ENCODE measurements at places on chromosomes 11 and 22.

- DNase-seq: peak; percentile 41
Measured at GRCh38 chr11:110430267-110431050, 711 bp downstream of the FDX1 start.

GRCh38 chr11:128738942-128739341 lies 45.1 kb downstream of the FLI1 start:
- no peak for DNase-seq

DNA sequence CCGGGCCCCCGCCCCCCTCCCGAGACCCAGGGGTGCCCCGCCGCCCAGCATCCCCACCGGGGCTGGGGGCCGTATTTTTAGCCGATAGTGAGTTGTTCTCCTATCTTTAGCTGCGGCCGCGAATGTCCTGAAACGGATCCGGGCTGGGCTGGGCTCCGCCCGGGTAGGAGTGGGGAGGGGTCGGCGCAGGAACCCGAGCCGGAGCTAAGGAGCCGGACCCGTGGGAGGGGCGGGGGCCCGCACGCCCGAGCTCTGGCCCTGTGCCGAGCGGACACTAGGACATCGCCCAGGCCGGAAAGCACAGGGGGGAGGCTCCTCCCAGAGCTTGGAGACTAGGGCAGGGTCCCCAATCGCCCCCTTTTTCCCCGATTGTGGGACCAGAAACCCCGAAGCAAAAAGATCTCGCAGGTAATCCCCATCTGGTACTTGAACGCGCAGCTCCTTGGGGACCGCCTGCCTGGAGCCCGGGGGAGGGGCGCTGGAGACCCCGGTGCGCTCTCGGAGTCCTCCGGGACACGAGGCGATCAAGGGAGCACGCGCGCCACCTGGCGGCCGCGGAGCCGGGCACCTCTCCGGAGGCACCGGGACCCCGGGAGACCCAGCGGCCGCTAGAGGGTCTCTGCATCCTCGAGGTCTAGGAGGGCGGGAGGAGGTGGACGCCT lies 669 bp downstream of the CDC42EP2 start:
- DNase-seq: peak; percentile 79

- no peak for DNase-seq
Measured at GRCh38 chr11:5043380-5043779, 2.9 kb upstream of the OR52J3 start.

DNA sequence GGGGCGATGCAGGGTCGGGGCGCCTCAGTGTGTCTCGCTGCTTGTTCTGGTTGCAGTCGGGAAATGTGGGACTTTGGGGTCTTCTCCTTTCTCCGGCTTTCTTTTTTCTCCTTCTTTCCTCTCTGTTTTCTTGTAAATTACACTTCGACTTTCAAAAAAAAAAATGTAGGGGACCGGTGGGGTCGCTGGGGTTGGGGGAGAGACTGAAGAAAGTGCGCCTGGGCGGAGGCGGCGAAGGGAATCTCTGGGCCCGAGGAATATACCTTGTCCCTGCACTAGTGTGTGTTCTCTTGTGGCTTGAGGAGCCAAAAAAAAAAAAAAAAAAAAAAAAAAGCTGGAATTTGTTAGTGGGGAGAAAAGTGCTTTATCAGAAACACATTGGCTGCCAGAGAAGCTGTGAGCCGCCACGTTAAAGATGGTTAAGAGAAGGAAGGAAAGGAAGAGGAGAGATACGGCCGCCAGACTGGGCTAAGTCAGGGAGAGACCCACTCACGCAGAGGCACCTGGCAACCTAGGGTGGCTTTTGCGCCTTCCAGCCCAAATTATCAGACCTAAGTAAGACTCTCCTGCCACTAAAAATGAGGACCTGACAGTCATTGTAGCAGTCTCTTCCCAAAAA lies 8.4 kb upstream of the FLI1 start:
- DNase-seq: no peak

DNA sequence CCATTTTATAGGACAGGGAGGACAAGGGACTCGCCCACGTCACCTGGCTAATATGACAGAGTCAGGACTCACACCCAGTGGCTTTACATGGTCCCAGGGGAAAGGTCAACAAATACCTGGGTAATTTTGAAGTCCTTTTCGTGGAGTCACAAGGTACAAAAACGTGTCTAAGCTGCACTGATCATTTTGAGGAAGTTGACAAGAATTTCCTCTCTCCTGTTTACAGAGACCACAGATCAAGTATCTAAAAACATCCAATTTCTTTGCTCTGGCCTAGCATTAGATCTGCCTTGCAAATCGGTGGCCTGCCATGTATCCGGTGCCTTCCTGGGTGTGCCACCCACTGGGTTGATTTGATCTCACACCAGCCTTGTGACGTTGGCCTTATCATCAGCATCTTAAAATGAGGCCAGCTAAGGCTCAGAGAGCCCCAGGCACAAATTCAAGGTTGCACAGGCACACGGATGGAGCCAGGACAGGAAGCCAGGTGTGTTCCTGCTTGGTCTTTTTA lies 17.6 kb downstream of the GDPD5 start:
- DNase-seq: peak; percentile 57

DNA sequence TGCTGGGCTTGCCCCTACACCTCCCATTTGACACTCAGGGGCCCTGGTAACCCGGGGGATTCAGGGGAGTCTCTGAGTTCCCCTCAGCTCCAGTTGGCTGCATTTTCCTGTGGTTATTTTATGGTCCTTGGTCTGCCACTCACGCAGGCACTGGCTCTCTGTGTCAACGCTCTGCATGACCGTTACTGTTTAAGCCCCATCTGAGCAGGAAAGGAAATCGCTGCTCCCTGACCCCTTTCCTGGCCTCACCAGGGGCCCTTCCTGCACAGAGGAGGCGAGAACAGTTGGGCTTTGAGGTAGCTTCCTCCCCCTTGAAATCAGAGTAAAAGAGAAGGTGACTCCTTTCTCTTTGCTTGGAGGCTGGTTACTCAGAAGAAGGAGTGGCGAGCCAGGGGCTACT lies 2.4 kb downstream of the C1QTNF4 start:
- peak; percentile 24 for DNase-seq

DNA sequence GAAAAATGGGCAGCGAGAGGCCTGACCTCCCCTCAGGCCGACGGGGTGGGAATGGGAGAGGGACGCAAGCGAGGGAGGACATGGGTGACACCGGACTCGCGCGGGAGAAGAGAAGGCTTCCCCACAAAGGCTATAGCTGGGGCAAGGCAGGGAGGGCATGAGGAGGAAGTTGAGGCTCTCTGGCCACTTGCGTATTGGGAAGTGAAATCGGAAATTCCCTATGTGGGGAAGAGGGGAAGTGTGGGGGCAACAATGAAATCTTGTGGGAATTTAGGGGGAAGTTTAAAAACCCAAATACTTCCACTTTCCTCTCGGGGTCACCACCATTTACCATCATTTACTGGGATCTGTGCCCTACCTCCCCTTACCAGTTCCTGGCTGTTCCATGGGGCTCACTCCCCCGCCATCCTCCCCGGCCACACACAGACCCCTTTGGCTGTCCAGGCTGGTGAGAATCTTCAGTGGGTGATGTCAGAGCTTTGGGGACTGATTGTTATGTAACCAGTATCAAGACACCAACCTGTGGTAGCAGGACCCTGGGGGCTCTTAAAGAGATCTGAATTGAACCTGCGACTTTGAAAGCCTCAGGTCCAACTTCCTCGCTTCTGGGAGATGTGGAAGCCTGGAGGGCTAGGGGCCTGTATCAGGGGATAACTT lies 951 bp upstream of the EHD1 start:
- DNase-seq: no peak

- DNase-seq: peak; percentile 96
Measured at GRCh38 chr11:65329944-65330403, 3.7 kb upstream of the DPF2 start.

DNA sequence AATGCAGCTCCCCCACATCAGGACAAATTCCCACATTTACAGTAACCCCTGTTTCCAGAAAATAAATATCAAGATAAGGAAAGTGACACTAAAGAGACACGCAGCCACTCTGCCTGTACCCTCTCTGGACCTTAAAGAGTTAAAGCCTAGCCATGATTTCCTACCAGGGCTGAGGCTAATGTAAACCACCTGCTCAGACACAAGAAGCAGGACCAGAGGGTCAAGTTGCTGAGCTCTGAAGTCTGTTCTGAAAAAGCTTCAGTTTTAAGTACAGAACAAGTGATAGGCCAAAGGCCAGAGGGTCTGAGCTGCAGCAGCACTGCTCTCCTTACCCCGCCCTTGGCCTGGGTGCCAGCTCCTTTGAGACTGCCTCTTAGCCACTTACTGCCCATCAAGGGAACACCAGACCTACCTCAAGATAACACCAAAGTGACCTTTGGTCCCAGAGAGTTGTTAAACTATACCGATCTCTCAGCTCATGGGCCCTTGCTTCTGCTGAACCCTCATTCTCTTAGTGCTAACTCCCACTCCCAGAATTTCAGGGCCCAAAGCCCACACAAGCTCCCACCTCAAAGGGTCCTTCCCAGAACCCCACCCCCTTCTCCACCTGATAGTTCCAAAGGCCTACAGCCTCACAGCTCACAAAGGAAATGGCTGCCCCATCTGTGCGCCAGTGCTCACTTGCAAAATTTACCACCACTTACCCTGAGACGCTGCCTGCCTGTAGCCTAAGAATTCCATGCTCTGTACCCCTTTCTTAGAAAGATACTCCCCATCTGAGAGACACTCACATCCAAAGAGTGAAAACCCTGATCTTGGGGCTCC lies 40.5 kb downstream of the IL18BP start:
- DNase-seq: no peak

GRCh38 chr11:85776951-85777602 lies 33.9 kb downstream of the SYTL2 start:
- no peak for DNase-seq

- peak; percentile 73 for DNase-seq
Measured at GRCh38 chr22:23521441-23522113, 58.5 kb downstream of the IGLL1 start.

DNA sequence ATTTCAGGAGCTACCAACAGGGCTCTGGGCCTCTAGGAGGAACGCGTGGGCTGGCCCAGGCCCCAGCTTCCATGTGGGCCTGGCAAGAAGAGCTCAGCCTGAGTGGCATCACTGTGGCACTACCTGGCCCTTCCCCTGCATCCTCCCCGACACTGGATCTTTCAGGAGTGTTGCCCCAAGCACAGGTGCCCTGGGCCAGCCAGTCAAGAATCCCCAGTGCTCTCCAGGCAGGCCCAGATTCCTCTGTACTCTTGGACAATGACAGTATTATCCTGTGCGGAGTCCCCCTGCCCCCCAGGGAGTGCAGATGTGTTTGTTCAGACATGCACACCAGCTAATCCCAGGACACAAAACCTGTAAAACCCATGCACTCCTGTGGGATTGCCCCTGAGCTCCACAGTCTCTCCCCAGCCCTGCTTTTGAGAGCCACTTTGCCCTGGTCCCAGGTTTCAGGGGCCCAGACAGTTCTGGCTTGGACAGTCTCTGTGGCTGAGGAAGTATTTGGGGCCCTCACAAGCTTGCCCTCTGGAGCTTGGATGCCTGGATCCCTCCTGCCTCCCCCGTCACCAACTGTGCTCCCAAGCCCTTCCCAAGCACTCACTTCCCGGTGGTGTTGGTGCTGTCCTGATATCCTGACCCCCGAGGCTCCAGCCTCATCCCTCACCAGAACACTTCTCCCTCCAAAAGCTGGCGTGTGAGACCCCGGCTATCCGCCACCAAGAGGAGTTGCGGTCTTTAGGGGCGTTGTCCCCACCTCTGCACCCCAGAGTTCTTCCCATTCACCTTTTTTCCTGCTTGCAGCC lies 39.9 kb downstream of the KCNC1 start:
- no peak for DNase-seq

- no peak for DNase-seq
Measured at GRCh38 chr11:129331217-129331616, 44.4 kb upstream of the BARX2 start.

DNA sequence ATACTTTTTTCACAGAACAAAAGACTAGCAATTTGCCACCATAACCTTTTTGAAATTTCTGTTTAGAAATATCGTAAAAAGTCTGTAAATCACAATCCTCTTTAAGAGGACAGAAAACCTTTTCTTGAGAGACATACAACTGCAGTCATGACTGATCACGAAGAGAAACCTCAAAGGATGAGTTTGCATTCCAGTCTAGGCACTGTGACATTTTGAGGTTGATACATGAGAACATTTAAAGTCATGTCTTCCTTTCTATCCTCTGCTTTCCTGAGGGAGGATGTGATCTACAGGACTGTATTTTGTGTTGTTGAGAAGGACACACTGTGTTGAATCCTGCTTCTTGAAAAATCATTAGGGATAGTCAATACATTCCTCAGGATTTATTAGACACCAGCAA lies 476.7 kb upstream of the CCDC179 start:
- DNase-seq: no peak

- peak; percentile 19 for DNase-seq
Measured at GRCh38 chr11:133919330-133920108, 37.2 kb downstream of the IGSF9B start.

DNA sequence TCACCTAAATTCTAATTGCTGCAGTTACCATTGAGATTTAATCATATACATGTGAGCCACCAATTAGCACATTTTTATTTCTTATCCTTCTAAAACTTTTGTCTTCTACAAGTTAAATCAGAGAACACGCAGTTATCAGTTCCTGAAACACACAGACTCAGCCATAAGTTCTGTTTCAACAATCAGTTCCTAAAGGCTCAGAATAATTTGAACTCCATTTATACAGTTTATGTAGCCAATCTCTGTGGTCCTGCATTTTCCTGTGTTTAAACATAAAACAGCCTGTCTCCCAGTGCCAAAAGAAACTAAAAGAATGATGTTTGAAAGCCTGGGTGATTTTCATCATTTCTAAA lies 2.9 kb downstream of the PLAAT3 start:
- DNase-seq: no peak

- DNase-seq: no peak
Measured at GRCh38 chr22:35470903-35471321, 69.7 kb upstream of the RASD2 start.

DNA sequence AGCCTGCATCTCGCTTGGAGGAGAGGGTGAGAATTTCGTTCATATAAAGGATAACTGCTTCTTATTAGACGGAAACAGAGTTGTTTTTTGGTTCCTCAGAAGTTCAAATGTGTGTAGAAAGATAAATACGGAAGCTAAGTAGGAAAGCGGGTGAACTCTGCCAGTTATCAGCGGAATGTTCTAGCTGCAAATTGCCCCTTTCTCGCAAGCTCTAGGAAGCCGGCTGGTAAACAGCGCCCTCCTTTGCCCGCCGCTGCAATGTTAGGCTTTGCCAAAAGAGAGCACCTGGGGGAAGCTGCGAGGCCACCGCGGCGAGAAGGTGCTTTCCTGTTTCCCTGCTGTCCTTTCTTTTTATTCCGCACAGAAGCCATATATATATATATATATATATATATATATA lies 67.0 kb downstream of the IGLL5 start:
- peak; percentile 74 for DNase-seq

GRCh38 chr22:17589810-17590375 lies 26.6 kb downstream of the SLC25A18 start:
- no peak for DNase-seq

DNA sequence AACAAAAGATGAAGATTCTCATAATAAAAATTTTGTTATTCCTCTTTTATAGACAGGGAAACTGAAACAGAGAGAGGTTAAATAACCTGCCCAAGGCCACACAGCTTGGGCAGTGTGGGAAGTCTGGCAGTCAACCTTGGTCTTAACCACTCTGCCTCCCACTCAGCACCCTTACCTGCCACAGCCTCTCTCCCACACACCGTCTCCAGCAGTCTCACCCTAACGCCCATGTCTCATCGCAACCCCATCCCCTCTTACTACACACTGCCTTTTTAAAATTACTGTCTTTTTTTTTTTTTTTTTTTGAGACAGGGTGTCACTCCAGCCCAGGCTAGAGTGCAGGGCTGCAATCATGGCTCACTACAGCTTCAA lies 25.0 kb downstream of the ARRB1 start:
- no peak for DNase-seq

All from activated naive CD4-positive, alpha-beta T cell treated with anti-CD3 and anti-CD28 coated beads for 36 hours (primary cell).